H1 (cell line): ENCODE measurements at places on chromosomes 2 and 18.
A peak's percentile ranks its signal among the peaks of the same experiment; 100 is the strongest.

GRCh38 chr2:1754046-1754445, 9.7 kb upstream of the PXDN start:
- no peaks in the 10 kb centered on the region for H3K4me1 ChIP-seq
- no peak for DNase-seq
- H3K36me3 ChIP-seq = no peaks in the 10 kb centered on the region
- H3K27me3 ChIP-seq = no peaks in the 10 kb centered on the region
- no peak overlapping the region for H3K27ac ChIP-seq

- no peak for DNase-seq
- no peaks in the 10 kb centered on the region for H3K36me3 ChIP-seq
- H3K27me3 ChIP-seq = peaks cover 51% of the 10 kb centered on the region
- H3K27ac ChIP-seq = no peak overlapping the region
These were observed 10.1 kb downstream of the ZEB2 start for GRCh38 chr2:144509879-144510221.

GRCh38 chr2:168090366-168091135, 156.8 kb downstream of the STK39 start:
- no peak overlapping the region for H3K4me3 ChIP-seq
- H3K36me3 ChIP-seq = no peaks in the 10 kb centered on the region
- H3K4me1 ChIP-seq = no peaks in the 10 kb centered on the region
- DNase-seq = no peak
- no peak overlapping the region for H3K27ac ChIP-seq
- no peaks in the 10 kb centered on the region for H3K27me3 ChIP-seq

GRCh38 chr18:45916302-45916701, 50.8 kb downstream of the EPG5 start:
- H3K27ac ChIP-seq = no peak overlapping the region
- no peak for DNase-seq
- no peak overlapping the region for H3K4me3 ChIP-seq

- H3K36me3 ChIP-seq = no peaks in the 10 kb centered on the region
- H3K27ac ChIP-seq = no peak overlapping the region
- H3K27me3 ChIP-seq = no peaks in the 10 kb centered on the region
- no peak for DNase-seq
These were observed 292.8 kb downstream of the RIT2 start for GRCh38 chr18:42822711-42823110.

GRCh38 chr18:13626544-13626908, 99.8 kb downstream of the FAM210A start:
- H3K27me3 ChIP-seq = no peaks in the 10 kb centered on the region
- no peak overlapping the region for H3K27ac ChIP-seq

DNA sequence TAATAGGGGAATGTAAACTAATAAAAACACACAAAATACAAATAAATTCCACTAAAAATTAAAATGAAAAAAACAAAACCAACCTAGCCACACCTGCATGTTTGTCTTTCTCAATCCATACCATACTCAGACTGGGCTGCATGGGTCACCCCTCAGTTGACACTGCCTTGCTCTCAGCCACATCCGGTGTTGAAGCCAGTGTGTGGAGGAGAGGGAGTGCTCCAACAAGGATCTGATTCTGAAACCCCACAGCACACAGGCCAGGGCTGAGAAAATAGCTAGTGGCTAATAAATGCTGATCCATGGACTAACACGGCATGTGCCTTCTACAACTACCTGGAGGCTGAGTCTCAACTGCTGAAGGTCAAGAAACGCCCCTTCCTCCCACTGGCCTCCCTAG, 13.7 kb downstream of the RND3 start:
- no peak overlapping the region for H3K4me3 ChIP-seq
- H3K4me1 ChIP-seq = peaks cover 9% of the 10 kb centered on the region; the same call in 1 of the 2 replicates
- H3K27ac ChIP-seq = no peak overlapping the region
- H3K27me3 ChIP-seq = no peaks in the 10 kb centered on the region

GRCh38 chr2:164328310-164328709, 293.0 kb downstream of the GRB14 start:
- no peak overlapping the region for H3K27ac ChIP-seq
- H3K36me3 ChIP-seq = no peaks in the 10 kb centered on the region
- no peaks in the 10 kb centered on the region for H3K4me1 ChIP-seq
- no peak overlapping the region for H3K4me3 ChIP-seq
- no peaks in the 10 kb centered on the region for H3K27me3 ChIP-seq

DNA sequence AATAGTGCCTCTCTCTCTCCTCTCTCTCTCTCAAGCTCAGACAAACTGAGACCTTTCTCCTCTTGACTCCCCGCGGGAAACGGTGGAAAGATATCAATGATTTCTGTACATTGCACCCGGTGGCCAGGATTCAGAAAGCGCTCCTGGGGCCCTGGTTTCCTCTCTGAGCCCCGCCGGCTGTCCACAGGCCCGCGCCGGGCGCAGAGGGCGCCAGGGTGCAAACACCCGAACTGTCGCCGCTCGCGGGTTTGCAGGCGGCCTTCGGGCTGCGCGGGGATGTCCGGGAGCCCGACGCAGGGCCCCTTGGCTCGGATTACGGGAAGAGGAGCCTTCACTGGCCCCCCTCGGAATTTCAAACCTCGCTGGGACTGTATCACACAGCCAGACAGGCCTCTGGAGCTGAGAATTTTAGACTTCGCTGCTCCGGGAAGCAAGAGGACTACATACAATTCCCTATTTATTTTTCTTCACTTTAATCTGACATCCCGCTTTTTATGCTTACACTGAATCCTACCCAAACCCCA, 5.2 kb upstream of the EN1 start:
- H3K36me3 ChIP-seq = no peaks in the 10 kb centered on the region
- peaks cover 90% of the 10 kb centered on the region for H3K27me3 ChIP-seq
- peak overlapping the region; percentile 56 for H3K4me3 ChIP-seq
- H3K4me1 ChIP-seq = peaks cover 50% of the 10 kb centered on the region

DNA sequence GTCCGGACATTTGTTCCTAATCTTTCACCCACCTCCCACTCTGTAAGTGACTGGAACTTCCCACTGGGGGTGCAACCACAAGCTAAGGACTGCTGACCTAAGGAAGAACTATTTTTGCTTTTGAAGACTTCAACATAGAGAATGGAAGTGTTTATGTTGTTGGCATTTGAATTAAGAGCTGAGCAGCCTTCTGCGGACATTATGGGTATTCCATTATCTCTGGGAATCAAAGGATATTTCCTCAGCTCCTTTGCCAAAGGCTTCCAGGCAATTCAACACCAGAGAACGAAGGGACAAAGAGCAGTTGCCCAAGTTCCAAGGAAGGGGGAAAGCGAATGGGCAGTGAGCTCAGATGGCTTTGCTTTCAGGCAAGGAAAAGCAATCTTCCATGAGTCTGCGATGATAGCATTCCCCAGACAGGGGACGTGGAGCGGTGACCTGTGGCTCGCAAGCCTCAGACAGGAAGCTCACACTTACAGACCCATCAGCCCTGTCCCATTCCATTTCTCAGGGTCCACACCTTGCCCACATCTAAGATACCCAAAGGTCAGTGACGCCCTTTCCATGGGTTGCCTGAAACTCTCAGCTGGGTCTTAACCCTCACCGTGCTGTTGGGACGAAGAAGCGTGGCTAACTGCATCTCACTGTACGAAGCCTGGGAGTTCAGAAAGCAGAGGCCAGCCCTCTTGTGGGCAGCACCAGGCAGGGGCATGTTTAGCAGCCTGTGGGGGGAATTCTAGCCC, 116.8 kb downstream of the COPS8 start:
- H3K27me3 ChIP-seq = no peaks in the 10 kb centered on the region
- H3K36me3 ChIP-seq = no peaks in the 10 kb centered on the region
- H3K4me3 ChIP-seq = no peak overlapping the region
- no peak overlapping the region for H3K27ac ChIP-seq

- DNase-seq = no peak
- no peaks in the 10 kb centered on the region for H3K36me3 ChIP-seq
- no peak overlapping the region for H3K27ac ChIP-seq
- peaks cover 4% of the 10 kb centered on the region for H3K4me1 ChIP-seq
- no peak overlapping the region for H3K4me3 ChIP-seq
These were observed 286.2 kb downstream of the GRB14 start for GRCh38 chr2:164335128-164335527.
